ENCODE measurements at places on chromosomes 1 and 21. TPM values are rescaled to one million over a fixed set of nuclear protein-coding genes. Genes with fewer than 3 reads are reported as not detected.
A peak's percentile ranks its signal among the peaks of the same experiment; 100 is the strongest.

ADAM30 gene
- not detected for total RNA-seq

BNIPL gene
- total RNA-seq, result 3.6 TPM

TOE1 gene
- total RNA-seq, result 9.1 TPM

SCAF4 gene
- 29.5 TPM for total RNA-seq

ABCA4 gene
- total RNA-seq, result 7.5 TPM

PLPPR5 gene
- total RNA-seq, result not detected

FLAD1 gene
- 46.8 TPM for total RNA-seq

CYP2J2 gene
- 242 TPM for total RNA-seq

CFAP74 gene
- 0.35 TPM for total RNA-seq

CFHR2 gene
- total RNA-seq, result not detected

ATP6V1G3 gene
- not detected for total RNA-seq

GREM2 gene
- total RNA-seq, result 3.9 TPM

KRTAP12-2 gene
- not detected for total RNA-seq

DNA sequence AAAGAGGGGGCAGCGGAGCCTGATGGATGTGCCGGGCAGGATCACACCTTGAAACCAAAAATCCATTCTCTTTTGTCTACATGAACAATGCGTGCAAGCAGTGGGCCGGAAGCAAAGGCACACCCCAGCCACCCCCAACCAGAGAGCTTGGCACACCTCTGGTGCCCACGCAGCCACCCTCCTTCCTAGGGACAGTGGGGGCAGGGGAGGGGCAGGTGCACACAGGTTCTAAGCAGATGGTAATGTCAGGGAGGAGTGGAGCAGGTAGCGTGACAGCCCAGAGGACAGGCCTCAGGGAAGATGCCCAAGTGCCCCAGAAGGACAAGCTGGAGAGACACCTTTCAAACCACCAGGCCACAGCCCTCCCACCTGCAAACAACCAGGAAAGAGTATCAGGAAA is 36.5 kb downstream of the SYF2 start:
- DNase-seq, result peak; percentile 60

GRCh38 chr1:245332513-245332912 is 177.7 kb downstream of the KIF26B start:
- DNase-seq, result no peak

- DNase-seq, result peak; percentile 46
These were observed 26.1 kb downstream of the ETS2 start for GRCh38 chr21:38831526-38832467.

DNA sequence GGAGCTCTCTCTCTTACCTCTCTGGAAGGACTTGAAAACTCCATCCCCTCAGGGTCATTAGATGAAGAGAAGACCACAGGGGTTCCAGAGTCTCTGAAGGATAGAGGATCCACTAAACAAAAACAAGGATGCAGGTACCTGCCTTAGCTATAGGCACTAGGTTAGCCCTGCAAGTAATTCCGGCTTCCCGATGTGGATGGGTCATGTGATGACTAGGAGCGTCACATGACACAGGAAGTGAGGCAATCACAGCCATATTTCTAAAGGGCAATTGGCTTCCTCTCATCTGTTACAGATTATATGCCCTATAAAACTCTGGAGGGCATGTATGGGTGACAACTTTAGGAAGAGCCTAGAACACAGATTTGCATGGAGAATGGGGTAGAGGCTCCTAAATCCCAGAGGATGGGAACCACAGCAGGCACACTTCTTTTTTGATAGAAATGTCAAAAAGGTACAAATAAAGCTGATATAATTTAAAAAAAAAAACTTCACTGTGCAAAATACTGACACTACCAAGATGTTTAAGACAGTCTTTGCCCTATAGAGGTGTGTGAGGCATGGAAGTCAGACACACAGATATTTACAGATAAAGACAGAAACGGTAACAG is 14.1 kb downstream of the ENTREP3 start:
- no peak for DNase-seq

GRCh38 chr1:96840396-96840795 is 118.8 kb downstream of the PTBP2 start:
- no peak for DNase-seq

GRCh38 chr1:193479187-193479586 is 292.8 kb upstream of the B3GALT2 start:
- peak; percentile 89 for DNase-seq

GRCh38 chr1:46246548-46247435 is 771 bp upstream of the RAD54L start:
- peak; percentile 55 for DNase-seq

DNA sequence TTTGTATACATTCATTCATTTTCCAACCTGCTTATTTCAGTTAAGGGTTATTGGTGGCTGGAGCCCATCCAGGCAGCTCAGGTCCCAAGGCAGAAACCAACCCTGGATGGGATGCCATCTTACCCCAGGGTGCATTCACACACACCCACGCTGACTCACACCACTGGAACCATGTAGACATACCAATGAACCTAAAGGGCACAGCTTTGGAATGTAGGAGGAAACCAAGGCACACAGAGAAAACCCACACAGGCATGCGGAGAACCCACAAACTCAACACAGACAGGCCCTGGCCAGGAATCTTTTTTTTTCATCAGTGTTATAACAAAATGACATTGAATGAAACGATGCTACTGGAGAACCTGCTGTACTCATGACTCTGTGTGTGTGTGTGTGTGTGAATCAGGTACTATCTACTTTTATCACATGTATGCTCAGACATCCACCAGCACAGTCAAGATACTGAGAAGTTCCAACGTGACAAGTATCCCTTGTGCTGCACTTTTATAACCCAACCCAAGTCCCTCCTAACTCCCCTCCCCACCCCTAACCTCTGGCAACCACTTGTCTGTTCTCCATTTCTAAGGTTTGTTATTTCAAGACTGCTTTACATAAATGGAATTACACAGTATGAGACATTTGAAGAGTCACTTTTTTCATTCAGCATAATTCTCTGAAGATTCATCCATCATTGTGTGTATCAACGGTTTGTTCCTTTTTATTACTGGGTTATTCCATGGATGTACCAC is 286.8 kb upstream of the PLD5 start:
- no peak for DNase-seq

DNA sequence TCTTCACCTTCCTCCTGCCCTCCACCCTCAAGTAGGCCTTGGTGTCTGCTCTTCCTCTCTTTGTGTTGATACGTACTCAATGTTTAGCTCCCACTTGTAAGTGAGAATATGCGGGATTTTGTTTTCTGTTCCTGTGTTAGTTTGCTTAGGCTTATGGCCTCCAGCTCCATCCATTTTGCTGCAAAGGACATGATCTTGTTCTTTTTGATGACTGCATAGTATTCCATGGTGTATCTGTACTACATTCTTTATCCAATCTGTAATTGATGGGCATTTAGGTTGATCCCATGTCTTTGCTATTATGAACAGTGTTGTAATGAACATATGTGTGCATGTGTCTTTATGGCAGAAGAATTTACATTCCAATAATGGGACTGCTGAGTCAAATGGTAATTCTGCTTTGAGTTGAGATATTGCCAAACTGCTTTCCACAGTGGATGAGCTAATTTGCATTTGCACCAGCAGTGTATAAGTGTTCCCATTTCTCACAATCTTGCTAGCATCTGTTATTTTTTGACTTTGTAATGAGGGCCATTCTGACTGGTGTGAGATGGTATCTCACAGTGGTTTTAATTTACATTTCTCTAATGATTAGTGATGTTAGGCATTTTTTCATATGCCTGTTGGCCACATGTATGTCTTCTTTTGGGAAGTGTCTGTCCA is 272.7 kb downstream of the SDCCAG8 start:
- no peak for DNase-seq

GRCh38 chr1:227938911-227939790 is 8.6 kb downstream of the WNT9A start:
- no peak for DNase-seq

GRCh38 chr1:180136968-180137356 is 17.7 kb upstream of the QSOX1 start:
- DNase-seq, result no peak

DNA sequence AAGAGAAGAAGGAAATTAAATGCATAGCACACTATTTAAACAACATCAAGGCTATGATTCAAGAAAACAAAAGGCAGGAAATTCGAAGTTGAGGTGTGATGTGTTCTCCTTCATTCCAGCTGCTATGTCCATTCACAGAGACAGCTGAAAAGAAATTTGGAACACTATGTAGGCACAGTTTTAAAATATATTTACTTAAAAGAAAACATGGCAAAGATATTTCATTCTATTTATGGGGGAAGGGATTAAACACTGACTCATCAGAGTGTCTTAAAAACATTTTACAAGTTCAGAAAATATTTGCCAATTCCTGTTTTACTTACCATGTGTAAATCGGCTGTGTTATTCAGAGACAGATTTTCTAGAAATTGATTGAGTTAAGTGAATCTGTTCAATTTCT is 39.4 kb upstream of the NGF start:
- DNase-seq, result no peak

DNA sequence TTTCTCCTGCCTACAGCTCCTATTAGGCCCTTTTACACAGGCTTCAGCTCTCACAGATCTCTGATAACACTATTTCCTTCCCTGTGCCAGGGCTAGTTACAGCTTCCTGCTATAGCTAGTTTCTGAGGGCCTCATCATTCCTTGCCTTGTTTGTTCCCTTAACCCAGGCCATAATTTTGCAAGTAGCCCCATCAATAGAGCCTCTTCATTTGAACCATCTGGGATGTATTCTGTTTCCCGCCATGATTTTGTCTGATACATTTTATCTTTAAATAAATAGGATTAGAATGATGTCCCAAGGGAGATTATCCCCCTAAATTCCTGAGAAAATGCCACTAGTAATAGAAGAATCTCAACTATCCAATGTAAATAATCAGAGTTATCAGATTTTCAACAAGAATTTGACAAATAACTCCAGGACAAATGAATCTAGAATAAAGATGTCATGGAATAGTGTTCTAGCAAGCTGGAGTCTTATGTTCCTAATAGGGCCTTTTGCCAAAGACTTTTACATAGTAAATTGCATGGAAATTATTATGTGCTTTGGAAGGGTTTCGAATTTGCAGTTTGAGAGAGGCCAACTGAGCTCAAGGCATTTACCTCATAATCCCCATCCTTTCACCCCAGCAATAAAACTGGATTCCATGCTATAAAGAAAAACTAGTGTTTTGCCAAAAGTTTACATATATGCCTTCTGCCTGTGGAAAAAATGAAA is 16.1 kb downstream of the IFT25 start:
- no peak for DNase-seq

- no peak for DNase-seq
These were observed 25.5 kb upstream of the ITPKB start for GRCh38 chr1:226764533-226764932.

DNA sequence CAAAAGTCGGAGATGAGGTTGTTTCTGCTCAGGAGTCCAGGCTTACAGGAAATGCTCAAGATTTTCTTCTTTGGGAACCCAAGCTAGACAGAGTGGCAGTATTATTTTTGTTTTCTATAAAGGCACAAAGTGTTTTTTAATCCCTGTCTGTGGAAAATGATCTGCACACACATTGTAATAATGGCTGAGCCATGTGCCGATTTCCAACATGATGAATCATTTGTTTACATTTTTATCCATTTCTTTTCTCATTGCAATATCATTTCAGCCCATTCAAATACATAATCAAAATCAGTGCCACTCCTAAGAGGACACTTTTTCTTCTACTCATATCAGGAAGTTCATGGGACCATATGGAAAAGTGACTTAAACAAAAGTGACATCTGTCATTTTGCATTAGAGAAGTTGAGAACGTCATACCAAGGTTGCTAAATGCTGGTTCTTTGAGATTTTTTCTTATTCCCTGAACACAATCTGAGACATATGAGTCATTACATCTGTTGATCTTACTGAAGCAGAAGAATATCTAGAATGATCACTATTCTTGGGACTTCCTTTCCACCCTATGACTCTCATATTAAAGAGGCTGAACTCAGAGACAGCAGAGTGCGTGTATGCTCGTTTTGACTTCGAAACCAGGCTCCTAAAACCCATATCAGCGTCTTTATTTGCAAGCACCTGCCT is 44.9 kb downstream of the ACTA1 start:
- no peak for DNase-seq

DNA sequence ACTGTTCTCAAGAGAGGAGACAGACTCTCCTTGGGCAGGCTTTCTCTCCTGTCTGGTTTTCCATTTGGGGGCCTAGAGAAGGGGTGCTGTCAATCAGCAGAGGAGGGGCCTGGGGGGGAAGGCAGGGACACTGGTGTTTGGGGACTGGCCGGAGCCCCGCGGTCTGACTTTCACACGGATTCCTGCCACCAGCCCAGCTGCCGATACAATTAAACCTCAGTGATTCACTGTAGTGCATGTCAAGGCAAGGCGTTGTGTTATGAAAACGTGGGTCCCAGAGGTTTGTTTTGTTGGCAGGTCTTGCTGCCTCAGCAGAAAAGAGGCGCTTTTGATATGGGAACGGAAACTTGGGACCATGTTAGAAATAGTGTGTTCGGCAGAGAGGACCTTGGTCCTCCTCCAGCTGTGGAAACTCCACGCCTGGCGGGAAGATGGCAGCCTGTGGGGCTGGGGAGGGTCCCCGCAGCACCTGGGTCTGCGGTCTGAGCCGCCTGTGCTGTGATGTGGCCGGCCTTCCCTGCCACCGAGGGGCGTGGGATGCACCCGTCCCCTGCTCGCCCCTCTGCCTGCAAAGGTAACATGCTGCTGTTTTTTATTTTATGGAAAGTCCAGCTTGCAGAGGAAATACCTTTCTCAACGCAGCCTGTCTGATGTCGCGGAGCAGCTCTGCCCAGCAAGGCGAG is 47.6 kb downstream of the SPSB1 start:
- DNase-seq, result no peak

GRCh38 chr1:240100371-240100934 is 8.8 kb downstream of the FMN2 start:
- DNase-seq, result no peak

- peak; percentile 19 for DNase-seq
These were observed 126.0 kb downstream of the NR5A2 start for GRCh38 chr1:200153277-200154055.

- DNase-seq, result no peak
These were observed 43.7 kb downstream of the BTBD8 start for GRCh38 chr1:92123868-92124267.

GRCh38 chr1:38727684-38728584 is 131.6 kb downstream of the RRAGC start:
- DNase-seq, result no peak

- DNase-seq, result no peak
These were observed 152.5 kb downstream of the ZNF648 start for GRCh38 chr1:181909010-181909409.

DNA sequence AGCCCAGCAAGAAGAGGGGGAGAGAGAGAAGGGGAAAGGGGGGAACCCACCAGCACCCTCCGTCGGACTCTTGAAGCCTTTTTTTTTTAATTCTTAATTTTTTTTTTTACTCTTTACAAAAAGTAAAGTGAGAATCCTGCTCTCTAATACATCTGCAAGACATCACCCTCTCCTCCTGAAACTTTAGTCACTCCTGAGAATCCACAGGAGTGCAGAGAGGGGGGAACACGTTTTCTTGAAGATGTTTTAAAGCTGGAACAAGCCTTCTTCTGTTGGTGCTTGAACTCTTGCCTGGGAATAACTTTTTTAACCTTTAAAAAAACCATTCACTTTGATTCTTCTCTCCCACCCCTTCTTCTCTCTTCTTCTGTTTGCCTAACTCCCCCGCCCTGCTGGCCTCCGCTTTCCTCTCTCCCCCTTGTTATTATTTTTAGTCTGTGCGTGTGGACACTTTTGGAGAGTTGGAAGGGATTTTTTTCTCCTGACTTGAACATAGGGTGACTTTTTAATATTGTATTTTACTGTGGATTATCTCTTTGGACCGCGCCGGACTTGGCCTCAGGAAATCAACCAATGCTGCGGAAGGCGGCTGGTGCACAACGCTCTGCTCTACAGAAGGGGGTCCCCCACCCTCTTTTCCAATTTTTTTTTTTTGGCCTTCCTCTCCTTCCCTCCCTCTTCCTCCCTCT is 383 bp upstream of the PRRX1 start:
- DNase-seq, result no peak

All from Peyer's patch (tissue), 4 donors.